ENCODE measurements at places on chromosomes 2 and 18.

- DNase-seq = no peak
Observed at GRCh38 chr2:180927030-180927686, 53.2 kb upstream of the UBE2E3 start.

DNA sequence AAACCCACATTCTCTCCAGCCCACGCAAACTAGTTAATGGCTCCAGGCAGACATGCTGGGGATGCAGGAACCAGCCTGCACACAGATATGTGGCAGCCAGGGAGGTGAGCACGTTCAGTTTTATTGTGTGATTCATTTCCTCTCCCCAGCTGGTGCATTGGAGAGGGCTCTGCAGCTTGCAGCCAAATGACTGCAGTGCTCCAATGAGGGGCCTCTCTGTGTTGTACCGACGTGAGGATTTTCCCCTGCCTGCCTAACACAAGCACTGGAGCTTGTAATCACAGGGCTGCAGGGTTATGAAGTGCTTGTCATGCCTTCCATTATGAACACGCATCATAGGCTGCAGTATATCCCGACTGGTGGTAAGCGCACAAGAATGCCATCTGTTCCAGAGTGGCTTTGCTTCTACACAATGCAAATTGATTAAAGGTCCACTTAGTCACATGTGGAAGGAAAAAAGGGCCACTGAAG is 92.3 kb upstream of the THUMPD2 start:
- DNase-seq = no peak

DNA sequence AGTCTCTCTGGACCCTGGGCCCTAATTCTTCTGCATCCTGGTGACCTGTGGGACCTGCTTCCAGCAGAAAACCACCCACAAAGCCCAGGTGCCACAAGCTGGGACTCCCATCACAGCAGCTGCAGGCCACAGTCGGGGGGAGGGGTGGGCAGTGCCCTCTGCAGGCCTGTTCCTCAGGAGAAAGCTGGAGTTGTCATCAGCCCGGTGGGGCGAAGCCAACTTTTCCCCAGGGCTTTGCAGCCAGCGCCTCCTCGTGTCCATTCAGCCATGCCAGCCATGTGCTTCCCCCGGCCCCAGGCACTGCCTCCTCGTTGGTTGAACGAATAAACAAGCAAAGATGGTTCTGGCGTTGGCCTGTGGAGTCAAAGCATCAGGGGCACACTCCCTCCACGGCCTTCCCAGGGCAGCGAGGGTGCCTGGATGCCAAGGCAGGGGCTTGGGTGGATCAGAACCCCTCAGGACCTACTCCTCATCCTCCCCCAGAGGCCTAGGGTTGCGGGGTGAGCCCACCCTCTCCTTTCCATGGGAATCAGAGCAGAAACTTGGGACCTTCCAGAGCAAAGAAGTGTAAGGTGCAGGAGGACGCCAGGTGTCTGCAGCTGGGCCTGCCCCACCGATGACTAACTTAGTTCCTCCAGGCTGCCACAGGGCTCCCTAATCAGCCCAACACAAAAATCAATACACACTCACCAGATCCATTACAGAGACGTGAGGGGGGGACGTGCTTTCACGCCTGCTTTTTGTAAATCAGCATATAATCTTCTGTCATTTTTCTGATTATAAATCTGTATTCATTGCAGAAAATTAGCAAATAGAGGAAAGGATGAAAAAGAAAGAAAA is 75.7 kb upstream of the RAB6C start:
- no peak for DNase-seq

- peak; percentile 54 for DNase-seq
Observed at GRCh38 chr2:203650860-203651613, 55.4 kb upstream of the CD28 start.

GRCh38 chr2:27509326-27509725 is 12.7 kb downstream of the GCKR start:
- DNase-seq = no peak

- no peak for DNase-seq
Observed at GRCh38 chr2:233325256-233325655, 17.6 kb downstream of the SAG start.

DNA sequence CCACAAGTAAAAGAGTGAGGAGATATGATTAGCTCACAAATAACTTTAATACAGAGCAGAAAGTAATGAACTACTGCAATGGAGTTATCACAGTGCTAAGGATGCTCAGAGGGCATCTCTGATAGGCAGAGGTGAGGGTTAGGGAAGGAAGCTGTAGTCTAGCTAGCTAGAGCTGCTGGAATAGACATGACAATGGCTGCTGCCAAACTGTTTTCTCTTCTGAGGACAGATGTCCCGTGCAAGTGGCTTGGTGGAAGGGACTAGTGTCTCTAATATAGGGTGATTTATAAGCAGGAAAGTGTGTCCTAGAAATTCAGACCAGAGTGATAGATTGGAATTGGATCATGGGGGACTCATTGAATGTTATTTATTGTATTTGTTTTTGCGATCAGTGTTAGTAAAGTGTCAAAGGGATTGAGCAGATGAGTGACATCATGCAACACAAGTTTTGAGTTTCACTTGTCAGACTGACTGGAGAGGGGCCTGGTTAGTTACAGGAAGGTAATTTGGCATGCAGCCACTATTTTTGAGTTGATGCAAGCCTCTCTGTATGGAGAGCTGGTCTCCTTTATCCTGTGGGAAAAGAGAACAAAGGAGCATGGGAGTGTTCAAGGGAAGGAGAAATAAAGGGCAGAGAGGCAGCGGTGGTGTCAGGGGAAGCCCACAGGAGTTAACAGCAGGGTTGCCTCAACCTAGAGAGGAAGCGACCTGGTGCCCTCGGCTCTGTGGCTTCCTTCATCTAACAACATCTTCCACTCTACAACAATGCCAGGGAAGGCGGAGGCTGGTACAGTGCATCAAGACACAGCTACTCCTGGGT is 1.9 kb downstream of the CTLA4 start:
- no peak for DNase-seq

- no peak for DNase-seq
Observed at GRCh38 chr2:233202531-233202944, 48.9 kb upstream of the ATG16L1 start.

DNA sequence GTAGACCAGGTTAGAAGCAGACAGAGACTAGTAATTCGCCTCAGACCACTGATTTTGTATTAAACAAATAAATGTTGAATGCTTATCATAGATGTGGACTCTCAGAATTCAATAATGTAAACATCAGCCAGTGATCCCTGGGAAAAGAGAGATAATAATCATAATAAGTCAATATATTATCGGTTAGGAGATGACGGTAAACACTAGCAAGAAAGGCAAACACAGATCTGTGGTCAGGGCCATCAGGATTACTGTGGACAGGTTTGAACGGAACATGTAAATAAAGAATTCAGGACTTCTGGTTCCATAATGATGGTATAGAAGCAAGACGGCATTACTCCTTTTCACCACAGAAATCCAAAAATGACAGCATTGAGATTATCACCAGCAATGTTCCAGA is 861.6 kb downstream of the CBLN2 start:
- DNase-seq = no peak

DNA sequence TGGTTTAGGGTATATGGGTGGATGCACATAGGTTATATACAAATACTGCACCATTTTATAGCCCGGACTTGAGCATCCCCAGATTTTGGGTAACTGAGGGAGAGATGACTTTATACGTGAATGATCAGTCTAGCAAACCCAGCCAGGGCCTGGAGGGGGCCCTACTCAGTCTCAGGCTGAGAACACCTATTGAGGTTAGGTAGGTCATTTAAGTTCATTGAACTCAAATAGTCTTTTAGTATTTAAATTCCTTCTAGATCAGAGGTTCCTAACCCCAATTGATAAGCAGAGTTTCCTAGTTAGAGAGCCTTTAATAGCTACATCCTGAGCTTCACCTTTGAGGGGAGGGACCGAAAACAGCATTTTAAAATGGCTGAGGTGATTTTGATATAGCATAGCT is 487.0 kb downstream of the DCC start:
- no peak for DNase-seq

Data from AML-193 (cell line).